ENCODE measurements at places on chromosomes 1 and 21.

DNA sequence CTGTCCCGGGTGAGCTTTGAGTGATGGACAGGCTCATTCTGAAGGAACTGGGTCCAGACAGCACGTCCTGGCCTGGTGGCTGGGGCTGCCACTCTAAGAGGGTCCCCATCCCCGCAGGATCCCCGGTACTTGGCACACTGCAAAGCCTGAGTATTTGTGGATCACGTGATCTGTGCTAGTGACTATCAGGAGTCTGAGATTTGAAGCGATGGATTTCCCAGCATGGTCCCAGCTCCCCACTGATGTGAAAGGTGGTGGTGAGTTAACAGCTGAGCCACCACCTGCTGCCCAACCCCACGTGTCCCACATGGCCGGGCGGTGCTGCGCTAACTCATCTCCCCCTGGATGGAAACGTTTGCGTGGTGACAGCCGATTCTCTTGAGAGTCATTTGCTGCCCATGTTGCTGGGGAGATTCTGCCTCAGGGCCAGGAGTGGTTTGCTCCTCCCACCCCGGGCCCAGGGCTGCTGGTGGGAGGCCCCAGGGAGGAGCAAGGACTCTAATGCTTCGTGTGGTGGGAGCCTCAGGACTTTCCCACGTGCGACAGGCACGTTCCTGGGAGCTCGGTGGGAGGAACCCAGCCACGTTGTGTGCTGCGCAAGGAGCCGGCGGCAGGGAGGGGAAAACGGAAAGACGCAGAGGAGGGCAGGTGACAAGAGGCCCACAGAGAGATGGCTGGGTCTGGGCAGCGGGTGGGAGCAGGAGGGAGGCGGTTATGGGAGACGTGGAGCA, 15.1 kb downstream of the FAAP20 start:
- no peak for DNase-seq

GRCh38 chr1:241749945-241750695, 97.9 kb upstream of the EXO1 start:
- DNase-seq = no peak

DNA sequence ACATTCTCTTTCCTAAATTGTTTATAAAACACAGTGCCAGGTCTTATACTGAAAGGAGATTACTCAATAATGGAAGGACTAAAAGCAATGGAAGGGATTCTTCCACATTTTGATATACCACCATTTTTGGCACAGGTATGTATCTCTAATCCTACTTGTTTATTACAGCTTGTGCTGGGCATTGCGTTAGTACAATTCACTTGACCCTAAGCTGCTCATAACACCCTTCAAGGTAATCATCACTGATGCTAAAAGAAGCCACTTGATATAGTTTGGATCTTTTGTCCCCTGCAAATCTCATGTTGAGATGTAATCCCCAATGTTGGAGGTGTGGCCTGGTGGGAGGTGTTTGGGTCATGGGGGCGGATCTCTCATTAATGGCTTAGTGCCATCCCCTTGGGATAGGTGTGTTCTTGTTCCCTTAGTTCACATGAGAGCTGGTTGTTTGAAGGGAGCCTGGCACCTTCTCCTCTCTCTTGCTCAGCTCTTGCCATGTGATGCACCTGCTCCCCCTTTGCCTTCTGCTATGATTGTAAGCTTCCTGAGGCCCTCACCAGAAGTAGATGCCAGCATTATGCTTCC, 71.1 kb downstream of the NIBAN1 start:
- no peak for DNase-seq

- DNase-seq = no peak
These were observed 13.4 kb downstream of the RNASEL start for GRCh38 chr1:182575540-182576149.

DNA sequence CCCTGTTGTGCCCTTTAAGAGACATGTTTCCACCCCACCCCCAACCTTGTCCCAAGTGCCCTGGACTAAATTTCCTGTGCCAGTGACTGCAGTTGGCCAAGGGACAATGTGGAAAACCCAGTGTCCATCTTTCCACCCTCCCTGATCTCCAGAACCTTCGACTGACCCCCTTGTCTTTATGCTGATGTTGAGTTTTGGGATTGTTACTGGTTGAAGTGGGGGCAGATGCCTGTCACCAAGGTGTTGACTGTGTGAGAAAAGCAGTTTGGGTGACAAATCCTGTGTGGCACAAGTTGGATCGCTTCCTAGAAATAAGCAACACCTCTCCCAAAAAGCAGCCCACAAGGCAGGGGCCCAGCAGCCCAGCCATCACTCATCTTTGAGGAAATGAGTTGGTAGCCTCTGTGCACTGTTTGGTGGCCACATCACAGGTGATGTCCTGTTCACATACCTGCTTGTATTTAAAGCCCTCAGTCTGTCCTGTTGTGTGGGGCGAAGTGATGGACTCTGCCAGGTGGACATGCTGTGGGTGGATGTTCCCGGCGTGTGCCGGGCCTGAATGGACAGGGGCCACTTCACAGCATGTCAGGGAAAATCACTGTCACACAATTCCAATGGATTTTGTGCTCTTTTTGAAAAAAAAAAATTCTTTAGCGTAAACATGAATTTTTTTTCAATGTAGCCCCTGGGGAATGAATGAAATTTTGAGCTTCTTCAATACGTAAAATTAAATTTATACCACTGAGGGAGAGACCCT, 6.6 kb upstream of the MIIP start:
- no peak for DNase-seq

GRCh38 chr21:37450445-37450941, 83.9 kb downstream of the DYRK1A start:
- DNase-seq = no peak

GRCh38 chr1:59670662-59671061, 144.1 kb upstream of the HOOK1 start:
- no peak for DNase-seq

DNA sequence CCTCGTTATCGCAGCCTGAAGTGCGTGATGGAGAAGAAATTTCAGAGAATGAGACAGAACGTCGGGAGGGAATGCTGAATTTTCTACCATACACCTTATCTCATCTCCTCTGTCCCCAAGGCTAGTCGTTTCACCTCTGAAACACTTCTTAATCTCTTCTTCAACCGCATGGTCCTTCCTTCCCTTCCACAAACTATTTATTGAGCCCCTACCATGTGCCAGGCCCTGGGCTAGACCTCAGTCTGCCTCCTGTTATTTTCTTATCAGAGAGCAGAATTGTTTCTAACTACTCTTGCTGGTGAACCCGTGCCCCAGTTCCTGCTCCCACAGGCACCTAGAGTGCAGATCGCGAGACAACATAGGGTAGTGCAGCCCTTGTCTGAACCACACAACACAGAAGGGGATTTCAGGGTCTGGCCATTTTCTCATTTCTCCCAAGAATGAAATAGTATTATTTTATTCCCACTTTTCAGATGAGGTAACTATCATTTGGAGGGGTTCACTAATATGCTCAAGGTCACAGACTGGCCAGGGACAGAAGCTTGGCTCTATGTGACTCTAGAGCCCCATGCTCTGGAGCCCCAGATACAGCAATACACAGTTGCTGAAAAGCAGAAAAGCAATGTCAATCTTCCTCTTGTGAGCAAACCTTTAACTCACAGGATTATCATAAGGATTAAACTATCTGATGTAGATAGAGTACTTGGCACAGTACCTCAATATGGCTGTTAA, 598 bp upstream of the ADIPOR1 start:
- no peak for DNase-seq

- DNase-seq = no peak
These were observed 254.8 kb upstream of the PLXNA2 start for GRCh38 chr1:208499026-208499425.

DNA sequence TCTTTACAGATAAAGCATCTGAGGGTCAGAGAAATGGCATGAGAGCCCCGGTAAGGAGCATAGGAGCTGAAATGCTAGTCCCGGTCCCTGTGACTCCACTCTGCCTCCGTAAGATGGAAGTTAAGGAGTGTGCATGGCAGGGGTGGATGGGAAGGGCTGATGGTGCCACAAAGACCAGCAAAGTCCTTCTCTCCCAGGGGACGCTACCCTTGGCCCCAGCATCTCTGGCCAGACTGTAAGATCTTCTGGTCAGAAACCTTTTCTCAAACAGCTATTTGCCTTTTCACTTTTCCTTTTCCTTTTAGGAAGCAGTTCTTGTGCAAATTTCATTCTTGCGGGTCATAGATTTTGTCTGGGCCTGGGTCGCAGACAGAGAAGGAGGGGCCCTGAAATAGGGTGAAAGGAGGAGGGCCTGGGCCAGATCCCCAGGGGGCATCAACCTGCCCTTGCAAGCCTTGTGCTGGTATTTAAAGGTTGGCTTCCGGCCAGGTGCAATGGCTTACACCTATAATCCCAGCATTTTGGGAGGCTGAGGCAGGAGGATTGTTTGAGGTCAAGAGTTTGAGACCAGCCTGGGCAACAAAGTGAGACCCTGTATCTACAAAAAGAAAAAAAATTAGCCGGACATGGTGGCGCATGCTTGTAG, 14.4 kb upstream of the EPS8L3 start:
- no peak for DNase-seq

- no peak for DNase-seq
These were observed 159.9 kb downstream of the ACTL8 start for GRCh38 chr1:17914987-17915386.

- no peak for DNase-seq
These were observed 7.7 kb upstream of the TCP10L start for GRCh38 chr21:32592929-32593502.

DNA sequence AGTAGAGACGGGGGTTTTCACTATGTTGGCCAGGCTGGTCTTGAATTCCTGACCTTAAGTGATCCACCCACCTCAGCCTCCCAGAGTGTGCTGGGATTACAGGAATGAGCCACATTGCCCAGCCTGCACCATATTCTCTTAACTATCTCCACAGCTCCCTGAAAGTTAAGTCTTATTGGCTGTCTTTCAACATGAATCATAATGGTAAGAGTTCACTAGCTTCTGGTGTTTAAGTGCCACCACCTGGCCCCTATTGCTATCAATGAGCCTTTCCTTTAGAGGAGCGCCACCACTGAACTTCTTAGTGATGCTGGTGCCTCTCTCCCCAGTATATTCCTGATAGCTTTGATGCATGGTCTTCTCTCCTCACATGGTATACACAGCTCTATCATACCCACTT, 15.7 kb downstream of the ZFYVE9 start:
- DNase-seq = no peak

DNA sequence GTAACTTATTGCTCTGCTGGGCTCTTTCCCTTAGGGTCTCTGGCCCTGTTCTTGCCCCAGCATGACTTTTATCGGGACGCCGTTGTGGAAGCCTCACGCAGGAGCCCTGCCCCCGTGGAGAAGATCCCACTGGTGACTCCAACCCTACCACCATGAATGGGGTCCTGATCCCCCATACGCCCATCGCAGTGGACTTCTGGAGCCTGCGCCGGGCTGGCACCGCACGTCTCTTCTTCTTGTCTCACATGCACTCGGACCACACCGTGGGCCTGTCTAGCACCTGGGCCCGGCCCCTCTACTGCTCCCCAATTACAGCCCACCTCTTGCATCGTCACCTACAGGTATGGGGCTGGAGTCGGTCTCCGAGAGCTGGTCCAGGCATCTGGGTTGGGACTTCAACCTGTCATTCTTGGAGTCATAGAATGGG, 322 bp downstream of the DCLRE1B start:
- DNase-seq = no peak

DNA sequence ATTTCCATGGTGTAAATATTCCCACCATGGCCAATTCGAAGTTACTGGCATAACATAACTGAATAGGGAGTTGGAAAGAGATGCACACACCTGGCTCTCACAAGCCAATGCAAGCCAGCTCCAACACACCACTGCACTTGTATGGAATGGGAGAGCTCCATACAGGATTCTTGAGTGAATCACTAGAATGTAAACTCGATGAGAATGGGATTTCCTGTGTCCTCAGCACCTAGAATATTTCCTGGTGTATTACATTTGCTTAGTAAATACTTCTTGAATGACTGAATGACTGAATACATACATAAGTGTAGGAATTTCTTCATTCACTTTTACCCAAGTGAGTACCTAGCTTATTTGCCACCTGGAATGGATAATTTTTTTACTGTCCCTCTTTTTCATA, 16.2 kb upstream of the PPIE start:
- no peak for DNase-seq

- no peak for DNase-seq
These were observed 708.1 kb downstream of the MRPL39 start for GRCh38 chr21:24899138-24899537.

DNA sequence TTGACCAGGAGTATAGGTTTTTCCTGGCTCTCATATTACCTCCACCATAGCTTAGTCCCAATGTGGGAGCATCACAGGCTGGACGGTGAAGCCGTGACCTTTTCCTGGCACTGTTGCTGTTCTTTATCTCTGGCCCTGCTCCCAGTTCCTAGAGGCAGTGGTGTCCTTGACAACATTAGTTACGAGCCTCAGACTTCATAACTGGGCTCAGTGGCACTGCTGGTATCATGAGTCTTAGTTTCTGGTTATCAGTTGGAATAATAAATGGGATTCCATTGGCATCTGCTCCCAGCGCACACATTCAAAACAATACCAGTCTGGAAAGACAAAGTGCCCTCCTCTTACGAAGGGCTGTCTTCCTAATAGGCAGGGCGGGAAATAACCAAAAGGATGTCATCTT, 8.0 kb downstream of the RNPEP start:
- no peak for DNase-seq

DNA sequence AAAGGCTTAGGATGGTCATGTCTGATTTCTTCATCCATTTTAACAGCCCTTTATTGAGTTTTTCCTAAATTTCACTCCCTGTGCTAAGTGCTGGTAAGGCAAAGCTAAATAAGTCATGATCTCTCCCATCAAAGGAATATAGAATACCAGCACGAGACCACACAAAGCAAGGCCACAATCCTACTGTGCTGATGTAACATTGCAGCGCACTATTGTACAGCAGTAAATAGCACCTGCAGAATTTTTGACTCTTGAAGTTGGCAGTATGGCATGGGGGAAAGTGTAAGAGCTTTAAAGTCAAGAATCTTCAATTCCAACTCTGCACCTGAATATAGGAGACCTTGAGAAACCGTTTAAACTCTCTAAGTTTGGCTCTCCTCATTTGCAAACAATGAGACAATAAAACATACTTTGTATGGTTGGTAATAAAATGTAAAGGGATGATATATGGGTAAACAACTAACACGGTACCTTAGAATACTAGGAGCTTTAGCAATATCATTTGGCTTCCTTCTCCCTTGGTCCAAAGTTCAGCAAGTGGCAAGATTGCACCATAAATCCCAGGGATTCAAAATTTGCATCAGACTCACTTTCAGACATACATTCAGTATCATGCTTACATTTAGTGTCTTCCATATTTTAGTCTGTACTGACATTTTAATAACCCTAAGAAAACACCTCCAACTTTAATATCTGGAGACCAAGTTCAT, 132.9 kb upstream of the PRDX6 start:
- no peak for DNase-seq

GRCh38 chr1:12167493-12168429, 970 bp downstream of the TNFRSF1B start:
- no peak for DNase-seq

DNA sequence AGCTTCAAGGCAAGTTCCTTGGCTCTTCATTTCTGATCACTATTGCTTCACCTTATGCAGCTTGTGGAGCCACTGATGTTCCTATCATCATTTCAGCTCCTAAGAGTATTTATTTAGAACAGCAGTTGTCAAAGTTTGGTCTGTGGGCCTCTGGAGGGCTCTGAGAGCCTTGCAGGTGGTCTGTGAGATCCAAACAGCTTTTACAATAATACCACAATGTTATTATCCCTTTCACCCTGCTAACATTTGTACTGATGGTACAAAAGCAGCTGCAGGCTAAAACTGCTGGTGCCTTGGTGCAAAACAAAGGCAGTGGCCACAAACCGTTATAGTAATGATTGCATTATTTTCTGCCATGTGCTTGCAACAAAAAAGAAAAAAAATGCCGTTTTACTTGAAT, 33.8 kb downstream of the PATJ start:
- DNase-seq = no peak

- no peak for DNase-seq
These were observed 64.2 kb downstream of the IRF2BP2 start for GRCh38 chr1:234545517-234546386.

GRCh38 chr1:182332261-182333060, 59.1 kb downstream of the GLUL start:
- no peak for DNase-seq

Data from stimulated activated CD4-positive, alpha-beta T cell treated with anti-CD3 and anti-CD28 coated beads, Interleukin-1b, Interleukin-23, amount 100 ng/mL, for 1 hour (primary cell).